ENCODE measurements at places on chromosomes 3 and 15.

DNA sequence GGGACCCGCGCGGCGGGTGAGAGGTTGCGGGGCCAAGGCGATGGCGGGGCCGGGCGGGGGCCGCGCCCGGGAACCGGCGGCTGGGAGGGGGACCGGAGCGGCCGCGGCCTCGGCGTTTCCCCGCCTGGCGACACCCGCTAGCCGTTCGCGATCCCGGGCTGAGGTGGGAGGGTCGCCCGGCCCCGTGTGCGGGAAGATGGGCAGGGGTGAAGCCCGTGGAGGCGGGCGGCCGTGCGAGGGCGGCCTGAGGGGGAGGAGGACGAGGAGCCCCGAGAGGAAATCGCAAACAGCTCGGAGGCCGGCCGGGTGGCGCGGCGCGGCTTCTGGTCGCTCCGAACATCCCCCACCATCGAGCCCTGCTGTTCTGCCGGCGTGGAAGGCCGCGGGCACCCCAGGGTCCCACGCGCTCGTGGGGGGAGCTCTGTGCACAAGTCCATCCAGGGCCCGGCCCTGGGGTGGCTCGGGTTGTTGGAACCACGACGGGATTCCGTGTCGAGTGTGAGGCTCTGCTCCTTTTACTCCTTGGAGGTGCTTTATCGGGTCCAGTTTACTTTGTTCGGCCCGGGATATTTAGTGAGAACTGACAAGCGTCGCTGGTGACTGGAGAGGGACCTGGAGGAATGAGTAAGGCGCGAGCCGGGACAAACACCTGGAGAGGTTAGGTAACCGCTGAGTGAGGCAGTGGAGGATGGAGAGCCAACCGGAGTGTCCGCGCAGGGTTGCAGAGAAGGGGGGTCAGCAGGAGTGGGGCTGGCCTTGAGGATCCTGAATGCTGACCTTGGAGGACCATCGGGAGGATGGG, 728 bp downstream of the CRTC3 start:
- peak; percentile 55 for DNase-seq

GRCh38 chr15:63942486-63943365, 103.6 kb downstream of the DAPK2 start:
- DNase-seq, result no peak

DNA sequence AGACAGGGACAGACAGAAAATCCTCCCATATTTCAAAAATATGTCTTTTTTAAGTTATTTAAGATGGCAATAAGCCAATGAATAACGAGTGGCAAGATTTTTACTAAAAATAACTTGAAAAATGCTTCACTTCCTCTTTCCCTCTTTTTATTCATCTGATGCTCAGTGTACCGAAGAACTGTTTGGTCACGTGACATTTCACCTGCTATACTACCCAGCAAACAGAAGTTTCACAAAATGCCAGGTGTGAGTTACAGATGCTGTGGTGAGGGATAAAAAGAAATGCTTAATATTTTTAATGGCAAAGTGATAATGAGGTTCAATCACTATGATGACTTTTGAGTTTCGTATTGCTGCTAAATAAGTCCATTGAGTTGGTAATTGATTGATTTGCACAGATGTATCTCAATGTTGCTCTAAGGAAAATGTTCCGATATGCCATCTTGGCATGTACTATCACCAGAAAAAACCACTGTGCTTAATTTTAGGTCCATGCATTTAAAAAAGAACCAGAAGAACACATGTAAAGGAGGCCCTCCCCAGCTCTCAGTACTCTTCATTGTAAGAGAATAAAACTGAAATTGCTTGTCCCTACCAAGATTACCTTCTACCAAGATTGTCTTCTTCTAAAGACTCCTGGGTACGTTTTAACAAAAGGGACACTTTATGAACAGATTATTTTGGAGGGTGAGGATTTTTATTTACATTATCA, 26.0 kb upstream of the SEC62 start:
- DNase-seq, result no peak

DNA sequence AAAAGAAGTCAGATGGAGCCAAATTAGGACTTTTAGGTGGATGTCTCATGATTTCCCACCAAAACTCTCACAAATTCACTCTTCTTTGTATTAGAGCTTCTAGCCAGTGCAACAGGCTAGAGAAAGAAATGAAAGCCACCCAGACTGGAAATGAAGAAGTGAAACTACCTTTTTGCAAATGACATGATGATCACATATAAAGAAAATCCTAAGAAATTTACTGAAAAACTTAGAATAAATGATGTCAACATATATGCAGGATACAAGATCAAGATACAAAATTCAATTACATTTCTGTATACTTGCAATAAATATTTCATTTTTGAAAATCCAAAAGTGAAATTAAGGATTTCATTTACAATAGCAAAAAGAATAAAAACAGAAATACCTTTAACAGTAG, 110.8 kb downstream of the LRIG1 start:
- no peak for DNase-seq

DNA sequence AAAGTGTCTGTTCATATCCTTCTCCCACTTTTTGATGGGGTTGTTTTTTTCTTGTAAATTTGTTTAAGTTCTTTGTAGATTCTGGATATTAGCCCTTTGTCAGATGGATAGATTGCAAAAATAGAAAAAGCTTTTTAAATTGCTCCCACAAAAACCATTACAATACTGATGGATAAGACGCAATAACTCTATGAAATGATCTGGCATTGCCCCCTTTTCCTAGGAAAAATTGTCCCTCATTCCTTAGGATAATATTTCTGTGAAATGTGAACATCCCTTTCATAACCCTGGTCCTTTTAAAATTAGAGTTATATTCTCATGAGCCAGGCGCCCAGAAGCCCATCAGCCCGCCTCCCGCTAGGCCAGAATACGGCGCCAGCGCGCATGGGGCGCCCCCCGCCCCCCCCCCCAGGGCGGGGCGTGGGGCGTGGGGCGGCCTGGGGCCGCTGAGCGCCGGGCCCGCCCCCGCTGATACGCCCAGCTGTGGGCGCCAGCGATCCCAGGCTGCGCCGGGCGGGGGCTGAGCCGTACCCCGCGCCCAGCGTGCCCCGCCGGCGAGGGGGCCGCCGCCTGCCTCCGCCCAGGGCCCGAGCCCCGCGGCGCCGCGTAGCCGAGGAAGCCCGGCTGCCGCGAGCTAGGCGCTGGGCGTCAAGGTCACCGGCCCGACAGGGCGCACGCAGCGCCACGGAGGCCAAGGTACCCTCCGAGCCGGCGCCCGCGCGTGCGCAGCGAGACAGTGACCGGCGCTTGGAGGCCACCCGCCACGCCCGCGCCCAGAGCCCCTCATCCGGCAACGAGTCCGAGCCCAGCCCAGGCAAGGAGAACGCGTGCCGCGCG, 11.1 kb upstream of the ROPN1B start:
- DNase-seq, result peak; percentile 47

- DNase-seq, result no peak
Observed at GRCh38 chr15:90188914-90189748, 12.0 kb upstream of the SEMA4B start.

DNA sequence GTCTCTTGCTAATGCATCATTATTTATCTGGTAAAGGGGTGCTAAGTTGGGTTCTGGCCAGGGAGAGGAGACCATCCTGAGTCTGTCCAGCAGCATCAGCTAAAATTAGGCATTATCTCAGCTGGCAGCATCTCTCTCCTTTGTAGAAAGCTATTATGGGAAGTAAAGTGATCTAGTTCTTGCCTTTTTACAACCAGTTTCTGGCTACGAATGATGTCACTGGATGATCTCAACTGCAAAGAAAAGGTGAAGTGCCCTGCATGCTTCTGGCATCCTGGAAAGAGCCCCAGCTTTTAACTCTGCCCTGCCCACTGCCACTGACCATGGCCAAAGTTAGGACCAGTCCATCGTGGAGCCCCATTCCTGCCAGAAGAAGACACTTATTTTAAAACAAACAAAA, 37.1 kb upstream of the IL12A start:
- no peak for DNase-seq

DNA sequence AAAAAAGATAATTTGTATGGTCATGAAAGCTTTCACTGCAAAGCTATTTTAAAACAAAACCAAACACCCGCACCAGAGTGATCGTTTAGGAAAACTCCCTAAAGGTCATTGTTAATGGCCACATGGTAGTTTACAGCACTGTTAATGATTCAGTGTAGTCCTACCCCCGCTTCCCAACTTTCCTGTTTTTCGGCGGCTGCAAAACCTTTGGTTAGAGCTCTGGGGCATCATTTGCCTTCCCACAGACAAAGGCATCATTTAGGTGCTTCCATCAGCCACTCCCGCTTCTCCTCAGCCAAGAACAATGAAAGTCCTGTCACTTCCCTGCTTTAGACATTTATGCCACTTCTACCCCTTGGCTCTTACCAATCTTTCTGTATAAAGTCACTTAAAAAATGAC, 10.6 kb downstream of the MELTF start:
- no peak for DNase-seq

GRCh38 chr15:45918839-45919238, 284.0 kb downstream of the SQOR start:
- DNase-seq, result no peak

DNA sequence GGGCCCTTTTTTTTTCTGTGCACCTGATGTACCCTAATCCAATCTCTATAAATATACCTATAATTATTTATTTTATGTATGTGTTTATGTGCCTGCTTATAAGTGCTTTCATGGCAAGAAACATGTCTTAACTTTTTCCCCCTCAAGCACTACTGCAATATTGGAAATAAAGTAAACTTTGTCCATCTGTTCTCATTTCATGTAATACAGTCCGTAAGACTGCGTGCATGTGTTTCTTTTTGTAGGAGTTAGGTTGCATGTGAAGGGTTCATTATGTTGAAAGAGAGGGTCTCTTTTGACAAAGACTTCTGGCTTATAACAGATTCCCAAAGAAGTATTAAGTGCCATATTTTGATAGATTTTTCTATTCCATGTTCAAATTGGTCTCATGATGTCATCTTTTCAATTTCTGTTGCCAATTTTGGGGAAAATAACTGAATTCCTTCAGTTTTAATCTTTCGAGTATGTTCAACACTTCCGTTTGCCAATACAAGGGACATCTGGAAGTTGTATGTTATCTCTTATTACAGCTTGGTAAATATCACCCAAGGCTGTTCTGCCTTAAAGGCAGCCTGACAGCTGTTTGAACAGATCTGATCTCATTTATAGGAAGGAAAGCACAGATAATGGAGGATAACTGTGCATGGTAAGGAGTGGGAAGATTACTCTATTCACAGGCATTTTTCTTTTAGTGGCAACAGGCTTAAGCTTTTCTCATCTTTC, 273.1 kb upstream of the SGO1 start:
- DNase-seq, result no peak
